A375 (cell line): ENCODE measurements at places on chromosomes 6 and 20. TPM values are rescaled to one million over a fixed set of nuclear protein-coding genes. Genes with fewer than 3 reads are reported as not detected.

TPBG gene
- total RNA-seq: 14.6 and 15.9 TPM in 2 replicates

ADGB gene
- not detected in 2 replicates for total RNA-seq

HIVEP1 gene
- 4.7 and 7.3 TPM in 2 replicates for total RNA-seq

RFX6 gene
- not detected in 2 replicates for total RNA-seq

POM121L2 gene
- total RNA-seq: not detected in 2 replicates

TCF15 gene
- 1.1 and 1.5 TPM in 2 replicates for total RNA-seq

C6orf163 gene
- total RNA-seq: 0.82 and 2.0 TPM in 2 replicates

SOX12 gene
- total RNA-seq: 6.9 and 7.7 TPM in 2 replicates

PRELID3B gene
- 154 and 176 TPM in 2 replicates for total RNA-seq

OPRM1 gene
- total RNA-seq: not detected in 2 replicates

TPD52L1 gene
- total RNA-seq: 44.5 and 50.9 TPM in 2 replicates

C6orf141 gene
- total RNA-seq: 35.9 and 37.0 TPM in 2 replicates

RARS2 gene
- total RNA-seq: 21.4 and 26.6 TPM in 2 replicates

CRISP3 gene
- total RNA-seq: not detected in 2 replicates

BPI gene
- total RNA-seq: not detected in 2 replicates

ZC3H12D gene
- total RNA-seq: 0.08 and 0.16 TPM in 2 replicates

PSMB9 gene
- 23.9 and 29.9 TPM in 2 replicates for total RNA-seq
